Activated CD4-positive, alpha-beta T cell treated with anti-CD3 and anti-CD28 coated beads, Interleukin-2, amount 50 U/mL, for 4 hours (primary cell): ENCODE measurements at places on chromosomes 3 and 15.

- no peak for DNase-seq
Observed at GRCh38 chr3:176741664-176742047, 455.6 kb downstream of the TBL1XR1 start.

- no peak for DNase-seq
Observed at GRCh38 chr3:47197287-47197686, 33.4 kb upstream of the SETD2 start.

GRCh38 chr3:127387556-127388153 lies 99.8 kb upstream of the PRR20G start:
- DNase-seq: no peak

GRCh38 chr15:92733934-92734521 lies 78.5 kb upstream of the FAM174B start:
- DNase-seq: no peak

GRCh38 chr3:9935966-9936510 lies 2.4 kb downstream of the CRELD1 start:
- DNase-seq: no peak

DNA sequence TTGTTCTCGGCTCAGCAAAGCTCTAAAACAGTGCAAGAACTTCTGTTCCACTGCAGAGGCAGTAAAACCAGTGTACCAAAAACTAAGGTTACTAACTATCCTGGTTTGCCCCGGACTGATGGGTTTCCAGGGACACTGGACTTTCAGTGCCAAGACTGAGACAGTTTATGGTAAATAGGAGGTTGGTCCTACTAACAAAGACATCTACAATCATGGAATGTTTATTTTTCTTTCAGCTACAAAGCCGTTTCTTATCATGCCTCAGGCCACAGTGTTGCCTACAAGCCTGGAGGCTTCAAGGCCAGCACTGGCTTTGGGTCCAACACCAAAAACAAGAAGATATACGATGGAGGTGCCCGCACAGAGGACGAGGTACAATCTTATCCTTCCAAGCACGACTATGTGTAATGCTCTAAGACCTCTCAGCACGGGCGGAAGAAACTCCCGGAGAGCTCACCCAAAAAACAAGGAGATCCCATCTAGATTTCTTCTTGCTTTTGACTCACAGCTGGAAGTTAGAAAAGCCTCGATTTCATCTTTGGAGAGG lies 20.8 kb downstream of the CLDN18 start:
- DNase-seq: no peak
